ENCODE measurements at places on chromosomes 12 and 14.

- no peak for DNase-seq
These were observed 35.1 kb upstream of the BMAL2 start for GRCh38 chr12:27297566-27297965.

GRCh38 chr12:24902511-24903328 lies 46.2 kb downstream of the BCAT1 start:
- no peak for DNase-seq

DNA sequence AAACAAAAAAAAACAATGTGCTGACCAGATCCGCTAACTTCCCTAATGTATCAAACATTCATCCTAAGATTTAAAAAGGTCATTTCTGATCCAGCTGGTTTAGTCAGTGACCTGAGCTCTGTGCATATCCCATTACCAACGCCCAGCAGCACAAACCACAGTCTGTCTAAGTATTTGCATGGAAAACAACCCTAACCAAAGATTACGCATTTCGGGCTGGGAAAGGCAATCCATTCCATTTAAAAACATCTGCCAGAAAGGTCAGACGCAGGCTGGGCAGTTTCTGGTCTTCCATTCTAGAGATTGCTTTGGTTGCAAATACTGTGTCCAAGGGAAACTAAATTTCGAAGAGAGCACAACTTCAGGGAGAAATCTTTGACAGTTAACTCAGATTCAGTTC lies 234.9 kb downstream of the FLRT2 start:
- no peak for DNase-seq

GRCh38 chr12:46210873-46211439 lies 57.9 kb downstream of the SLC38A1 start:
- DNase-seq: no peak
